Erythroblast (primary cell): ENCODE measurements at places on chromosomes 11 and 22.

DNA sequence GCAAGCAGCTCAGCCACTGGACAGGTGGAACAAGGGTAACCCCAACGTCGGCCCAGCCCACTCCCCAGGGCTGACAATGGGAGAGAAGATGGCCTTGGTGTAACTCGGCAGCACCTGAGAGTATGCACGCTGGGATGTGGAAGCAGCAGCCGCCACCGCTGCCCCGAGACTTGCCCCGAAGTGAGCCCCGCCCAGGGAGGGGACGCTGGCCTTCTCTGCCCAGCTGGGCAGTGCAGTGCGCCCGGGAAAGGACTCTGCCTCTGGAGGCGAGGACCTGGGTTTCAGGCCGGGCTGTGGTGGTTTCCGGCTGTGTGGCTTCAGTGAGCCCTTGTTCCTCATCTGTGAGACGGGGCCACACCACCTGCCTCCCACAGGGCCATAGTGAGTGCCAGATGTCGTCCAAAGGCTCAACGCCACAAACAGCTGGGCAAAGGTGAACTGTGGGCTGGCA is 8.6 kb upstream of the POLDIP3 start:
- DNase-seq, result no peak

GRCh38 chr11:74611369-74611861 is 19.0 kb downstream of the POLD3 start:
- DNase-seq, result peak; percentile 58

GRCh38 chr11:114392735-114393667 is 7.3 kb downstream of the C11orf71 start:
- DNase-seq, result no peak

DNA sequence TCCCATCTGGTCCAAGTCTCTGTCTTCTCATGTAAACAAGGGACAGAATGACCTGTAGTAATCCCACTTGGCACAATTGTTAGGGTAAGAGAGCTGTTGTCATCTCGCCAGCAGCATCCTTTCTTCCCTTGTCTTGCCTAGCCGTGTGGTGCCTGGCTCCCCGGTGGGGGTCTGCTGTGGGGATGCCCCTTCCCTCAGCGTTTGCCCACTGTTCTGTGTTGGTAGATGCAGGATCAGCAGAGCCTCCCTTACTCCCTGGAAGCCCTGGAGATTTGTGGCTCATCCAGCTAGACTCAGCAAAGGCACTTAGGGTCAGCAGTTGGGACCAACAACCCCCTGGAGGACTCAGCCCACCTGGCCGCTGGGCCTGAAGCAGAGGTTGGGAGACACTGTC is 13.0 kb downstream of the ACO2 start:
- DNase-seq, result no peak

GRCh38 chr11:37352485-37352884 is 754.4 kb upstream of the RAG2 start:
- no peak for DNase-seq

- DNase-seq, result peak; percentile 48
Measured at GRCh38 chr11:117143390-117143789, 697 bp upstream of the PAFAH1B2 start.

- DNase-seq, result no peak
Measured at GRCh38 chr11:72577271-72577721, 96.9 kb downstream of the PDE2A start.

DNA sequence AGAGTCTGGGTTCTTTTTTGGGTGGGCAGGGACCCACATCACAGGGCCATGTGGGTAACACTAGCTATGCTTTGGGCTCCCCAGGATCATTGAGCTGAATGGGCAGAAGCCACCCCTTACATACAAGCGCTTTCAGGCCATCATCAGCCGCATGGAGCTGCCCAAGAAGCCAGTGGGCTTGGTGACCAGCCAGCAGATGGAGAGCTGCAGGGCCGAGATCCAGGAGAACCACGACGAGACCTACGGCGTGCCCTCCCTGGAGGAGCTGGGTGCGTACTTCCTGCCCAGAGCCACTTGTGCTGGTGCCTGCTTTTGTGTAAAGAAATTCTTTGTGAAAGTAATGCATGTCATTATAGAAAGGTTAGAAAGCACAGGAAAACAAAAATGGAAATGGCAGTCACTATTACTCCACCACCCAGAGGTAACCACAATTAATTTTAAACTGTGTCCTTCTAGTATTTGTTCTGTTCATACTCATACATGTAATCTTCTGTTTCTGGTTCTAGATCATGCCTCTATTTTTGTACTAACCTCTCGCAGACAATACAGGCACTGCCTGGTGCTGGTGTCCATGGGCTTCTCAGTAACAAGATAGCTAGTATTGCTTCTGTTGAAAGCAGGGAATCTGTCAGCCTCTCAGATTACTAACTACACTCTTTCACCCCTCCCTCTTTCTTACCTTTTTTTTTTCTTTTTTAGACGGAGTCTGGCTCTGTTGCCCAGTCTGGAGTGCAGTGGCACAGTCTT is 13.7 kb downstream of the CRY2 start:
- no peak for DNase-seq

- DNase-seq, result no peak
Measured at GRCh38 chr11:120384476-120384875, 48.3 kb downstream of the ARHGEF12 start.

GRCh38 chr22:41931701-41932269 is 5.2 kb upstream of the TNFRSF13C start:
- DNase-seq, result no peak

- DNase-seq, result no peak
Measured at GRCh38 chr11:14768526-14769188, 123.4 kb downstream of the CYP2R1 start.

GRCh38 chr22:44777364-44777755 is 25.0 kb downstream of the ARHGAP8 start:
- no peak for DNase-seq

- DNase-seq, result no peak
Measured at GRCh38 chr11:112784323-112785073, 176.7 kb upstream of the NCAM1 start.

GRCh38 chr22:40462195-40462984 is 92.0 kb downstream of the SGSM3 start:
- peak; percentile 35 for DNase-seq

DNA sequence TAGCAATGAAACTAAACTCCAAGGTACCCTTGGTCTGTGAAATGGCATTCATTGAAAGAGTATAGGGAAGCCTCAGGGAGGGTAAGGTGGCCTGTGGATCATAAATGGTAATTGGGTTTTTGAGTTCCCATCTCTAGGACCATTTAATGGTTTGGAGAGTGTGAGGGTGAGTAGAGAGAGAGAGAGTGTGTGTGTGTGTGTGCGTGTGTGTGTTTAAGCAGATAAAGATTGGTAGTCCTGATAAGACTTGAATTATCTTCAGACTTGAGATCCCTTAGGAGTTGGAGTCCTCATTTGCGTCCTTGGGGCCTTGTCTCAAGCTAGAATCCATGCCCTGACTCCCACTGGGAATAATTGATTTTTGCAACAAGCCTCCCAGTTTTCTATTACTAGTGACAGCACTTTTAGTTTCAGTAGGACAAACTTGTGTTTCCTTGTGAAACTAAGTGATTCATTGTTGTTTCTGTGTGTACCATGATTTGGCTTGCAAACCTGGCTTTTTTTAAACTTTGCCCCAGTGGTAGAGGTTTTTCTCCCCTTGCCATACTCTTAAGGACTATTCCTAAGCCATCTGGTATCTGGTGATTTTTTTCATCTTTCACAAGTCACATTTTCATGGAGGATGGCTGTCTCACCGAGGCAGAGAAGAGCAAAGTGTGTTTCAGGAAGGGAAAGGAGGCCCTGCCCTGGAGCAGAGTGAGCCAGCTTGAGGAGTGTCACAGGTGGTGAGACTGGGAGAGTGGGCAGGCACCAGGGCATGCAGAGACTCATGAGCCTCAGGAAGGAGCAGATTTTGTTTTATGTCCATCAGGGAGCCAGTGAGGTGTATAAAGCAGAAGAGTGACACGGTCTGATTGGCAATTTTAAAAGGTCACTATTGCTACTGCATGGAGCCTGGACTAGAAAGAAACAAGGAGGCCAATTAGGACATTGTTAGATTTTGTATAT is 26.7 kb downstream of the ALKBH3 start:
- peak; percentile 18 for DNase-seq

- no peak for DNase-seq
Measured at GRCh38 chr11:34647532-34647931, 26.6 kb downstream of the EHF start.

DNA sequence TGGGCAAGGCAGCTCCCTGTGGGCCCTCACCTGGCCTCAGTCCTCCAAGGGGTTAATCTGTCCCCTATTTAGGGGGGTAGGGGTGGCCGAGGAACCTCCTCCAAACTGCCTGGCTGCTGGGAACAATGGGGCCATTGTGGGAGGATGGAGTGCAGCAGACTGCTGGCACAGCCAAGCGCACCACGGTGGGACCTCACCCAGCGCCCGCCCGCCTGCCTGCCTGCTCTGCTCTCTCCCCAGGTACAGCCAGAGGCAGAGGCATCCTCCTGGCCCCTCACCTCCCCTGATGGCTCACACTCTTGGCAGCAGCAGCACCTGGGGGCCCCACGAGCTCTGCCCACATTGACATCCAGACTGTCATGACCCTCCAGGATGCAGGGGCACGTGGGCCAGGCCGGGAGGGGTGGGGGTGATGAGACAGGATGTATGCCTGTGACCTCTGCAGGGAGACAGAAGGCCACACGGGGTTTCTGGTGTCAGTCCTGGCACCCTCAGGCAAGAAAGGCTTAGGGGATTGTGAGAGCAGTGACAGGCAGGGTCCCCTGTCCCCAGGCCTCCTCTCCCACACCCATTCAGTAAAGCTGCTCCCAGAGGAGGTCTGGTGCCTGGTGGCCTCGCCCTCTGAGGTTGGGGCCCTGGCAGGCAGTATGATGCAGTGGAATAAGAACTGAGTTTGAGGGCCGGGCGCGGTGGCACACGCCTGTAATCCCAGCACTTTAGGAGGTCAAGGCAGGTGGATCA is 11.4 kb downstream of the BCL9L start:
- no peak for DNase-seq

- no peak for DNase-seq
Measured at GRCh38 chr22:32199341-32199740, 5.5 kb downstream of the RFPL2 start.

- DNase-seq, result no peak
Measured at GRCh38 chr22:17164392-17165024, 5.4 kb upstream of the HDHD5 start.

DNA sequence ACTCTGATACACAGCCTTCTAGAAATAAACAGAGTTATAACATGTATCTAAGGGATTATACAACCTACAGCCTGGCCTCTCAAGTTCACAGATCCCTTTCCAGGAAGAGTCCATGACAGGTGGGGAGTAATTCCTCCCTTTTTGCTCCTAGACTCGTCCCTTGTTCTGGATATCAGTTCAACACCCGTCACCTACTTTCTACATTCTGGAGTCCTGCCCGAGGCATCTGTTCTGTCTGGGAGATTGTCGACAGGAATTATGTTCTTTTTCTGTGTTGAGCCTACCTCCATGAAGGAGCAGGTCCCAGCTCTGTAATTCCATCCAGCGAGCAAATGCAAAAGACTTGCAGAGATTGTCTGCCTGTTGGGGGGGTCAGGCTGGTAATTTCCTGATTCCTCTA is 224.6 kb upstream of the NTM start:
- DNase-seq, result no peak

GRCh38 chr22:48741540-48741939 is 1086.1 kb downstream of the BRD1 start:
- no peak for DNase-seq
